Lower leg skin (tissue), 4 donors: ENCODE measurements at places on chromosomes 3 and 15.

- DNase-seq: no peak
Measured at GRCh38 chr3:171348121-171348520, 112.1 kb downstream of the TNIK start.

- DNase-seq: no peak
Measured at GRCh38 chr3:297585-297984, 101.0 kb downstream of the CHL1 start.

GRCh38 chr15:43441316-43441715 is 51.6 kb downstream of the TP53BP1 start:
- DNase-seq: no peak

- no peak for DNase-seq
Measured at GRCh38 chr3:144257381-144257780, 285.8 kb downstream of the DIPK2A start.

GRCh38 chr3:70757658-70758057 is 445.2 kb upstream of the MDFIC2 start:
- DNase-seq: no peak

GRCh38 chr3:151899996-151900395 is 26.6 kb downstream of the SUCNR1 start:
- no peak for DNase-seq

- DNase-seq: peak; percentile 86
Measured at GRCh38 chr3:100260081-100260684, 609 bp upstream of the TBC1D23 start.

DNA sequence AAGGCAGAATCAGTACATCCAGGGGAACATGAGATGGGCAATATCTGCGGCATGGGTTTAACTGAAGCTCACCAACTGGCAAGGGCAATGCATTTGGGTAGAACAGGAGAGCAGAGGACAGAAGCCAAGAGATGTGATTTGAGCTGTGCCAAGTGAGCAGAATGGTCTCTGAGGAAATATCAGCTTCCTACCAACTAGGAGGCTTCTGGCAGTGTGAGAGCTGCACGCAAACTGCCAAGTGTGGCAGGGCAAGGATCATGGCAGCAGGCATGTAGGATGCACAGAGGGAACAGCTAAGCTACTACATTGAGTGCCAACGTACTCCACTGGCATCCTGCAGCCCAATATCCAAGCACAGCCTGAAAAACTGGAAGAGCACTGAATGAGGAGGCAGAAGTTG is 1036.5 kb downstream of the TUSC7 start:
- no peak for DNase-seq

DNA sequence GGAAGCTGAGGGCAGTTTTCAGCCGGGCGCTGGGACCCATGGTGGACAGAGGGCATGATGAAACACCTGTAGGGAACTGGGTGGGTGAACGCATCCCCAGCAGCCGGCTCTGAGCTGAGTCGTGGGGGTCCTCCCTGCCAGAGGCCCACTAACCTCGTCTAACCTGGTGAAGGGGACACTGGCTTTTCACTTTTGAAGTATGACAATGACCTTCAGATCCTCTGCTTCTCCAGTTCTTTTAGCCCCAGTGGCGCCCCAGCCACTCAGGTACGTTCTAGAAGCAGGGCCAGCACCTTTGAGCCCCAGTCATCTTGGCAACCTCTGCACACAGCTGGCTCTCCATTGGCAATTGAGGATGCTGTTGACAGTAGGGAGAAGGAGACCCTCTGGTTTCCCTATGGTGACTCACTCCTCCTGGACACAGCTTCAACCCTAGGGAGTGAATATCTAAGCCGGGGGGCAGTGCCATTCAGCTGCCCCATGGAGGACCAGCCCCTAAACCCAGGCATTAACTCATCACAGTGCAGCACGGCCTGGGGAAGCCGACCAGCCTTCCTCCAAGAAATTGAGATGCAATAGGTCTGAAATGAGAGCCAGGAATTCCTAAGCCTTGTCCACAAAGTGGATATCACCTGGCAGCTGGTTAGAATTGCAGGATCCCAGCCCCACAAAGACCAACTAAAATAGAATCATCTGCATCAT is 46.1 kb downstream of the CMTM6 start:
- DNase-seq: no peak

- no peak for DNase-seq
Measured at GRCh38 chr3:127796831-127797150, 25.5 kb downstream of the MGLL start.

DNA sequence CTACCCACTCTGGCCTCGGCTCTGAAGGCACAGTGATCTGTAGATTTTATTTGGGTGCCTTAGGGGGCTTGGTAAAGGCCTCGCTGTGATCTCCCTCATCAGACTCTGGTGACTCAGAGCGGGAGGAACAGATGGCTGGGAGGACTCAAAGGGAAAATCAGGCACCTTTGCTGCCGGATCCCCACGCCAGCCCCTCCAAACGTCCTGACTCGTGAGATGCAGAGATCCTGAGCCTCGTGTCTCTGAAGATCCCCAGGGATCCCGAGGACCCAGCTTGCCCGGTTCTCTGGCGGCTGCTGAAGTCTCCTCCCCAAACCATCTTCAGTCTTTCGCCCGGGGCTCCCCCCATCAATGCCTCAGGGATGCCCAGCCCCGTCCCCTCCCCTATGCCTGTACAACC is 32.8 kb downstream of the MUC20 start:
- no peak for DNase-seq

DNA sequence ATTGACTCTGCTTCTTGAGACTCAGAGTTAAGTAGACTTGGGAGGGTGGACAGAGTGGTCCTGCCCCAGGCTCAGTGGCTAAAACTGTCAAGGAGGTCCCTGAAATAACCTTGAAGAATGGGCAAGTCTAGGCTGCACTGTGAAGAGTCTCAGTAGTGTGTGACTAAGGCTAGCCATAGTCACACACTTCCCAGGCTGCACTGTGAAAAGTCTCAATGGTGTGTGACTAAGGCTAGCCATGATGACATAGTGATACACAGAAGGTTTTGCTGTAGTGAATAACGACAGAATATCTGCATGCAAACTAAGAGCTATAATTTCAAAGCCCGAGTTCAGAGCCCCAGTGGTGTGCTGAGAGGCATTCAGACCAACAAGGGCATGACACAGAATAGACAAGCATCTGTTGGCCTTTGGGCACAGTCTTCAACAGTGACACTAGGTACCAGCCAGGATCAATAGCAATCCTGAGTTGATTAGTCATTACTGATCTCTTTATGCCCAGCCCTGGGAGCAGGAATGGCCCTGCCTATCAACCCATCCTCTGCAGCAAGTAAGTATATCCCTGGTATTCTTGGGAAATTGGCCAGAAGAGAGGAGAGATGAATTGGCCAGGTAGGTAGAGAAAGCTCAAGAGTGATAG is 72.4 kb upstream of the BBX start:
- DNase-seq: no peak

GRCh38 chr3:182809531-182809930 is 16.2 kb downstream of the ATP11B start:
- no peak for DNase-seq

- no peak for DNase-seq
Measured at GRCh38 chr15:80106051-80106450, 46.6 kb downstream of the ZFAND6 start.

GRCh38 chr3:99751649-99752048 is 66.0 kb upstream of the CMSS1 start:
- no peak for DNase-seq

DNA sequence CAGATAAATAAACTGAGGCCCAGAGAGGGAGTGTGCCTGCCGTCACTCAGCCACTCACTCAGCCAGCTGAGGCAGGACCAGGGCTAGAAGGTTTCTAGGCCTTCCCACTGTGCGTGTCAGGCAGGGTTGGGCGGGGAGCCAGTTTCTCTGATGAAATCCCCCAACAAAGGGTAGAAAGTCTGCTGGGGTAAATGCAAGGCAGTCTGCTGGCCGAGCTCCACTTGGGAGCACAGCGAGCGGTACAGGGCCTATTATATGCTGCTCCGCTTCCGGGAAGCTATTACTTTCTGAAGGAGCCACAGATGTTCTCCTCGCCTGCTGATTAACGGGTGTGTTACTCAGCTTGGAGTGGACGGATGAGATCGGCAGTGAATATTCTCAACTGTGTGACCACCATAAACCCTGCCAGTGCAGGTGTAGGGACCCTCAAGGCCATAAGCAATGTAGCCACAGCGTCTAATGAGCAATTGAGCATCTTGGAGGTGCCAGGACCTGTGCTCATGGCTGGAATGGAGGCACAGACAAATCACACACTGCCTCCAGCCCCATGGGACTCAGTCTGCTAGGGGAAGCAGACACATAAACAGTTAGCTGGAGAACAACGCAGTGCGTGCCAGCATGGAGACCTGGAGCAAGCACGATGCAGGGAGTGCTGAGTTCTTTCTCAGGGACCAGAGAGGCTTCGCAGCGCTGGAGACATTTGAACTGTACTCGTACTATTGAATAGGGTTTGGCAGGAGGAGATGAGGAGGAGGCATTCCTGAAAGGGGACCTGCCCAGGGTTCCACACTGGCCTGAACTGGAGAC is 42.1 kb downstream of the CORO2B start:
- DNase-seq: peak; percentile 98
